ENCODE measurements at places on chromosomes 5 and 9. TPM values are rescaled to one million over a fixed set of nuclear protein-coding genes. Genes with fewer than 3 reads are reported as not detected.

DNA sequence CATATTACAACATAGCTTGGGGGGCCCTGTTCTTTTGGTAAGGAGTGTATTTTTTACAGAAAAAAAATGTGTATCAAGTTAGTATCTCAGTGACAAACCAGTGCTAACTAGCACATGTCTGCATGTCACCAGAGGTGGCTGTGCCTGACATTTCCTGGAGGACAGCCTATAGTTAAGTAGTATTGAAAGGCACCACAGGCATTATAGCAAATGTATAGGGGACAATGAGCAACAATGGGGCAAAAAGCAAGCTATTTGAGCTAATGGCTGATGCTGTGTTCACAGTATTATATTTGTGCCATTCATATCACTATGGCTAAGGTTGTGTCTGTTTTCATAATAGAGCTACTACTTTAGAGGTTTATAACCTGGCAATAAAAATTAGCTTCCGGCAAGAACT lies 1644.0 kb downstream of the MAT2B start:
- DNase-seq: no peak
- no peaks in the 10 kb centered on the region for H3K4me1 ChIP-seq
- no peaks in the 10 kb centered on the region for H3K27me3 ChIP-seq
- H3K4me3 ChIP-seq: no peak overlapping the region

Gene GCNT1
- 78.4 TPM for total RNA-seq

Gene AK3
- 48.9 TPM for total RNA-seq

DNA sequence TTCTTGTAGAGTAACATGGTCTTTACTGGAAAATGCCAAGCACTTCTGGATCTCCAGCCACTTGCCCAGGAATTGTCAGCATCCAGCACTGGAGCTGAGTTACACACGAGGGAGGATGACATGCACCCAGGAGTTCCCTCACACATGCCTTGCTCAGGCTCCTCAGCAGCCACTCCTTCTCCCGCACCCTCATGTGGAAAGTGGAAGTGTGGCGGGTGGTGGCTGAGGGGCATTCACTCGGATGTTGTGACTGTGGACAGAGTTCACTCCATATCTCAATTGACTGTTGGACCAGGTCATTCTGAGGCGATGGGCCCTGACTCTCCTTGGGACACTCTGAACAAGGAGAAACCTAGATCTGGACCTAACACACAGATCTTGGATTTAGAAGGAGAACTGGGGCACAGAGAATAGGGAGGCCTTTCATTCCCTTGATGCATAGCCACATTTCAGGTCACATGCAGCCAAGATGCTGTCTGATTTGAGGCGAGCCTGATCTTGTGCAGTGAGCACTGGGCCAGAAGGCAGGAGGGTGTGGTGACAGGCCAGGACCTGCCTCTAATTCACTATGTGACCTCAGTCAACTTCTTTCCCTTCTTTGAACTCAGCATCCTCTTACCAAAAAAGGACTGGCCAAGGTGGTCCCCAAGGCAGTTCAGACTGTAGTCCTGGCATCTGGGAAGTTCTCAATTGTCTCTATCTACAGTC lies 62.1 kb downstream of the CYSTM1 start:
- H3K36me3 ChIP-seq: no peaks in the 10 kb centered on the region
- no peak overlapping the region for H3K27ac ChIP-seq
- no peak overlapping the region for H3K4me3 ChIP-seq
- no peaks in the 10 kb centered on the region for H3K27me3 ChIP-seq
- H3K4me1 ChIP-seq: peaks cover 15% of the 10 kb centered on the region
- DNase-seq: no peak

GRCh38 chr5:169122951-169123350 lies 178.0 kb downstream of the SLIT3 start:
- no peaks in the 10 kb centered on the region for H3K27me3 ChIP-seq
- H3K36me3 ChIP-seq: no peaks in the 10 kb centered on the region
- H3K27ac ChIP-seq: no peak overlapping the region
- H3K4me3 ChIP-seq: no peak overlapping the region

Gene TBC1D13
- 18.6 TPM for total RNA-seq

DNA sequence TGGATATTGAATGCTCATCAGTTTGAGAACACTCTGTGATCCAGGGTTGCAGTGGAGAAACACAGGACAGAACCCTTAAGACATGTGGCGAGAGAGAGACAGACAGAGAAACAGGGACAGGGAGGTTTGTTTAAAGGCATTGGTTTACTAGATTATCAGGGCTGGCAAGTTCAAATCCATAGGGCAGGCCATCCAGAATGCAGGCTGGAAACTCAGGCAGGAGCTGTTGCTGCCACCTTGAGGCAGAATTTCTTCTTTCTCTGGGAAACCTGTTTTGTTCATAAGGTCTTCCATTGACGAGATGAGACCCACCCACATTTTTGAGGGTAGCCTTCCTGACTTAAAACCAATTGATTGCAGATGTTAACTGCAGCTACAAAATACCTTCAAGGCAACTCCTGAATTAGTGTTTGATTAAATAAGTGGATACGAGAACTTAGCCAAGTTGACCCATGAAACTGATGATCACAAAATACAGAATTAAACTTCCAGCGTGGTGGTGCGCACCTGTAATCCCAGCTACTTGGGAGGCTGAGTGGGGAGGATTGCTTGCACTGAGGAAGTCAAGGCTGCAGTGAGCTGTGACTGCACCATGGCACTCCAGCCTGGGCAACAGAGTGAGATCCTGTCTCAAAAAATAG lies 55.9 kb downstream of the NSUN2 start:
- DNase-seq: peak; percentile 88
- no peaks in the 10 kb centered on the region for H3K36me3 ChIP-seq
- no peak overlapping the region for H3K4me3 ChIP-seq
- H3K4me1 ChIP-seq: peaks cover 25% of the 10 kb centered on the region

Gene OGN
- total RNA-seq: 0.88 TPM

- peak; percentile 68 for DNase-seq
- H3K36me3 ChIP-seq: no peaks in the 10 kb centered on the region
- no peaks in the 10 kb centered on the region for H3K27me3 ChIP-seq
These were observed 21.6 kb downstream of the CATSPER3 start for GRCh38 chr5:134989266-134989830.

DNA sequence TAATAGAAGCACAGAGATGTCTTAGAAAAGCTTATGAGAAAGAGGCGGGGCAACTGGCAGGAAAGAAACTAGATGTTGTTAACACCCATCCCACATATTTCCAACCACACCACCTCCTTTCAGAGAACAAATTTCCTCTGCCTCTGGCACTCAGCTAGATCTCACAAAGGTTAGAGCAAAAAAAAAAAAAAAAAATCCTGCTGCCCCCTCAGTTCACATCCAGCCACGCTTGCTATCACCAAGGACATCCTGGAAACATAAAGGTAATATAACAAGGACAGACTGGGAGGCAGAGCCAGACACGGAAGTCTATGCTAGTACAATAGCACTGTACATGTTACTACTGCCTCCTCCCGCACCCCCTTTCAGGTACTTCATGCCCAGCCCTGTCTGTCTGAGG lies 238.0 kb upstream of the PTGER4 start:
- H3K27ac ChIP-seq: no peak overlapping the region
- no peaks in the 10 kb centered on the region for H3K27me3 ChIP-seq
- H3K36me3 ChIP-seq: no peaks in the 10 kb centered on the region
- DNase-seq: no peak

DNA sequence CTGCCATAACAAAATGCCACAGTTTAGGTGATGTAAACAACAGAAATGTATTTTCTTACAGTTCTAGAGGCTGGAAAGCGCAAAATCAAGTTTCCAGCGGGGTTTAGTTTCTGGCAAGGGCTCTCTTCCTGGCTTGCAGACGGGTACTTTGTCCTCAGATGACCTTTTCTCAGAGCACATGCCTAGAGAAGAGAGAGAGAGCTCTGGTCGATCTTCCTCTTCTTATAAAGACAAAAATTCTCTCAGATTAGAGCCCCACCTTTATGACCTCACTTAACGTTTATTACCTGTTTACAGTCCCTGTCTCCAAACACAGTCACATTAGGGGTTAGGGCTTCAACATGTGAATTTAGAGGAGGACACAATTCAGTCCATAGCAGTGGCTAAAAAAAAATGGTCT lies 119.7 kb downstream of the CETN3 start:
- no peaks in the 10 kb centered on the region for H3K27me3 ChIP-seq
- H3K4me1 ChIP-seq: no peaks in the 10 kb centered on the region
- no peak overlapping the region for H3K4me3 ChIP-seq
- no peak for DNase-seq
- no peak overlapping the region for H3K27ac ChIP-seq
- H3K36me3 ChIP-seq: no peaks in the 10 kb centered on the region

DNA sequence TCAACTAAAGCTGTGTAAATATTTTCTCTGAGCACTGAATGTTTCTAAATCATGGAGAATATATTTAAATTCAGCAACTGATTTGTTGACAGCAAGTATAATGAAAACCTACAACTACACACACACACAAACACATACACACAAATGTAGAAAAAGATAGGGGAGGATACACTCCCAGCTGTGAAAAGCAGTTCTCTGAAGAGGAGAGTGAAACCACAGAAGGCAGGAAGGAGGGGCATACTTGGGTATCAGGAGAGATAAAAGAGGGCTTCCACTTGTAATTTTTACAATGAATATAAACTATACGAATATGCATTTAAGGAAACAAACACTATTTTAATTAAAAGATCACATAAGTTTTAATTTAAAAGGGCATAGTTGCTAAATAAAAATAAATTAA lies 227.8 kb upstream of the SLC24A2 start:
- no peaks in the 10 kb centered on the region for H3K4me1 ChIP-seq
- H3K27me3 ChIP-seq: no peaks in the 10 kb centered on the region
- no peak overlapping the region for H3K27ac ChIP-seq
- H3K4me3 ChIP-seq: no peak overlapping the region

Data from osteoblast (primary cell).